ENCODE measurements at places on chromosomes 5 and 9. TPM values are rescaled to one million over a fixed set of nuclear protein-coding genes. Genes with fewer than 3 reads are reported as not detected.

- no peak for DNase-seq
- H3K4me3 ChIP-seq: no peak overlapping the region
- no peaks in the 10 kb centered on the region for H3K4me1 ChIP-seq
Observed at GRCh38 chr9:119453980-119454379, 84.7 kb upstream of the BRINP1 start.

GRCh38 chr5:106121972-106122605 is 1548.6 kb downstream of the EFNA5 start:
- H3K4me1 ChIP-seq: peaks cover 2% of the 10 kb centered on the region
- H3K4me3 ChIP-seq: no peak overlapping the region
- H3K27ac ChIP-seq: no peak overlapping the region

Gene SLC6A18
- 0.48 TPM for total RNA-seq

Gene WWC1
- 183 TPM for total RNA-seq

Measured in type B pancreatic cell (in vitro differentiated cells).